NCI-H774 (cell line): ENCODE measurements at places on chromosomes 3 and 15.

DNA sequence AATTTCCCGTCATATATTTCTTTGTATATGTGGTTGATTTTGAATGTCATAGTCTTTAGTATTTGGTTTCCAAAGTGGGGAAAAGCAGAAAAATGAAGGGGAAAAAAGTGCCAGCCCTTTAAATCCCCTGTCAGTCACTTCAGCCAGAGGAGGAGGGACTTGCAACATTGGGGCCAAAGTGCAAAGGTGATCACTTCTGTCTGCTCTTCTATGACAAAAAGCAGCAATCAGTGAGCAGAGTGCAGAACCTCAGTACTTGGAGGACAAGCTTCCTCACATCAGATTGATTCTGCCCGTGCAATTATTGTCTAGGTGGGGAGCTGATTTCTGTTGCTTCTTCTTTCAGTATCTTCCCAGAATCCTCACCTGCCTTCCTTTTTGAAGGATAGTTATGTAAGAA, 60.0 kb downstream of the STT3B start:
- DNase-seq, result no peak

DNA sequence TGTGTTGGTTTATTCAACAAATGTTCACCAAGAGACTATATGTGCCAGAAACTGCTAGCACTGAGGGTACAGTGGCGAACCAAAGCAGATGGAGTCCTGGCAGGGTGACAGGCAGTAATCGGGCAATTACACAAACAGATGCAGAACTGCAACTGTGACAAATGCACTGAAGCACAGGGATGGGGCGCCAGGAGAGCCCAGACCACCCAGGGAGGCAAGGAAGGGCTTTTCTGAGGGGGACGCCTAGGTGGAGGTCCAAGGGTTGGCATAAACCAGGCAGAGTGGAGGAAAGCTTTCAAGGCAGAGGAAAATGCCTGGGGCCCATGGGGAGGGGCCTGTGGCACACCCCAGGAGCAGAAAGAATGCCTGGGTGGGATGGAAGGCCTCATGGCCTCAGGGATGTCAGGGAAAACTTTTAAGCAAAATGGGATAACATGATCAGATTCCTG, 5.5 kb downstream of the DIS3L start:
- DNase-seq, result no peak

GRCh38 chr3:141804778-141805639, 41.8 kb downstream of the GRK7 start:
- DNase-seq, result no peak

GRCh38 chr3:128254066-128254590, 100.8 kb downstream of the EEFSEC start:
- no peak for DNase-seq

- no peak for DNase-seq
These were observed 105.2 kb upstream of the BNIP2 start for GRCh38 chr15:59794229-59794886.
